Renal cortical epithelial cell (primary cell): ENCODE measurements at places on chromosomes 16 and 17. TPM values are rescaled to one million over a fixed set of nuclear protein-coding genes. Genes with fewer than 3 reads are reported as not detected.

The MTHFSD gene
- 7.5 and 18.5 TPM in 2 replicates for total RNA-seq

The TMC5 gene
- 0.05 and 0.17 TPM in 2 replicates for total RNA-seq

The DPEP3 gene
- not detected in 2 replicates for total RNA-seq

The CLEC18A gene
- total RNA-seq: 0.15 and 1.6 TPM in 2 replicates

The GLIS2 gene
- 3.6 and 13.5 TPM in 2 replicates for total RNA-seq

The TMEM238L gene
- not detected in 2 replicates for total RNA-seq

The RBFOX1 gene
- total RNA-seq: not detected in 2 replicates

The TLCD3B gene
- total RNA-seq: 0.15 TPM in 1 of 2 replicates, not detected in the other
